Activated CD8-positive, alpha-beta memory T cell treated with anti-CD3 and anti-CD28 coated beads, Interleukin-2, amount 10 ng/mL, durations not matched to agents 7 days and 5 days (primary cell): ENCODE measurements at places on chromosomes 7 and 10.

- DNase-seq: no peak
These were observed 15.0 kb downstream of the CCDC6 start for GRCh38 chr10:59891349-59891748.

DNA sequence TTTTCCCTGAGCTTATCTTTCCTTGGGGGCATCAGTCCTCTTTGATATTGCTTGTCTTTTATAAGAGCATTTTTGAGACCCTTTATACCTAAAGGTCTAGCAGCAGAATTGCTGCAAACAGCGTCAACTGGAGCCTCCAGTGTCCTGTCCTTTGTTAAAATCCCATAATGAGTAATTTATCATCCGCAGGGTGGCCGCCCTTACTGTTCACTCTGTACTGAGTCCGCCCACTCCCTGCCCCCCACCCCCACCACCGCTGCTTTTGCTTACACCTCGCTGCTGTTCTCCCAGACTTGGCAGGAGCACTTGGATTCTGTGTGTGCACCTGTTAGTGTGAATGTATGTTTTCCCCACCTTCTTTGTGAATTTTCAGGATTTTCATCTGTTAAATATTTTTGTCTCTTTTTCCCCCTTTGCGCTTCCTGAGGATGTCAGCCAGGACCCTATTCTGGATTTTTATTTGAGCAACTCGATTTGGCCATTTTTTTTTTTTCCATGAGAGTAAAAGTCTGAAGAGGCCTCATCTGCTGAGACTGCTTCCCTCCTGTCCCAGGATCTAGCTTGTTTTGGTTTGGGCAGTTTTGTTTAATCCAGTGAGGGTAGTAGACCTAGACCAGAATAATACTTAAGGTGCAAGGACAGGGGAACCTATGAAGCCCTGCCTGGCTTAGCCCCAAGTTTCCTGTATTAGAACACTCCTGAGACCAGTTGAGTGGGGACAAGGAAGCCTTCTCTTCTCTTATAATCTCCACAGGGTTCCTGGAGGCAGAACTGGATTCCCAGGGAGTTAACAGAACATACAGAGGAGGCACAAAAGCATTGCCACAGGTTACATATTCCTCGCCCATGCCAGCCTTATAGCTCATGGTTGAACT, 8.2 kb downstream of the AGFG2 start:
- DNase-seq: no peak

DNA sequence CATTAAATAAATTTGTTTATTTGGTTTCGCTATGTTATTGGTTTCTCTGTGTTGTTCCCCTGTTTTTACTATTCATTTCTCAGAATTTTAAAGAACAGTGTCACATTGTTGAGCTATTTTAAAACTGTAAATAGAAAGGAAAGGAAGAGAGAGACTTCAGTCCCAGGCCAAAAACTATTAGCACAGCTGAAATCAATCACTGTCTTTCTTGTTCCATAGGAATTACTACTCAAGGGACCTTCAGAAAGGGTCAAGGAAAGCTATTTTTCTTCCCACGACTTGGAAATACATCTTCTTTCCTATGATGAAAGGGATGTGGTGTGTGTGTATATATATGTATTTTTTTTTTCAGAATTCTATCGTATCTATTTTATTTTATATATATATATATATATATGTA, 29.0 kb upstream of the GNAT3 start:
- no peak for DNase-seq

GRCh38 chr10:29328983-29329382, 40.1 kb downstream of the LYZL1 start:
- DNase-seq: no peak

GRCh38 chr7:24732646-24733413, 24.4 kb downstream of the GSDME start:
- peak; percentile 37 for DNase-seq

DNA sequence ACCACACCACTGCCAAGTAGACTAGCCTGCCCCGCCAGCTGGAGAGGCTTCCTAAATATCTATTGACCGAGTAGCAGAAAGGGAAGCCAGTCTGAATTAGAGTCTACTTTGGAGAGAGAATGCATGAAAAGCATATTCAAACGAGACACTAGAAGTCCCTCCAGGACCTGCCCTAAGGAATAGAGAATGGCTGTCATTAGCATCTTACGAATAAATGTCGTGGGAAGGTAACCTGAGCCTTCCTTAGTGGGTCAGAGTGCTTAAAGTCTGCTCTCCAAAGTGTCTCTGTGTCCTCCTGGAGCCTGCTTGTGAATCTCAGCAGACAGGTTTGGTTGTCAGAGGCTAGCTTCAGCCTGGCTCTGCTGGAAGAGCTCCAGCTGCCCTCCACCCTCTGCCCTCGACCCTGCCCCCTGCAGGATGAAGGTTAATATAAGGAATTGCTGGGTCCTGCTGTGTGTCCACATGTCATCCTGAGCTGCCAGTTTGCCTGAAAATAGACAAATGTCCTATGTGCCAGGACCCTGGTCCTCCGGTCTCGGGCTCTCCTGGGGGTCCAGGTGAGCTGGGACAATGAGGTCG, 33.4 kb downstream of the FAM241B start:
- DNase-seq: no peak
